Esophagus muscularis mucosa (tissue), 4 donors: ENCODE measurements at places on chromosomes 4 and X.

GRCh38 chr4:14888790-14889572, 113.3 kb upstream of the CPEB2 start:
- no peak for DNase-seq

GRCh38 chr4:8917868-8918783, 46.5 kb upstream of the HMX1 start:
- peak; percentile 89 for DNase-seq

DNA sequence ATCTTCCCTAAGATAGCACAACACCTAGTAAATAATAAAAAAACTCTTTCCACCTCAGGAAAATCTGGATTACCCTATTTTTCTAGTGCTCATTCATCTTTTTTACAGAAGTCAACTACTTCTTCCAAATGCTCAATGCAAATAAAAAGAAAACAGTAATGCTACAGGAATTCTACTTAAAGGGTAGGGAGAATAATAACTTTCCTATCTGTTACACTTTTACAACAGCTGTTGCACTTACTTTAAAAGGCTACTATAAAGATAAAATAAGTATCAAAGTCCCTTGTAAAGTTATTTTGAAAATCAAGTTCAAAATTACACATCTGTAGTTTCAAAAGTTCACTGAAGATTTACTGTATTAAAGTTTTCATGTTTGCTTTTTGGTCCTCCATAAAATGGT, 37.6 kb downstream of the THOC2 start:
- no peak for DNase-seq

- DNase-seq: no peak
These were observed 121.3 kb downstream of the HS6ST2 start for GRCh38 chrX:132837126-132837525.

DNA sequence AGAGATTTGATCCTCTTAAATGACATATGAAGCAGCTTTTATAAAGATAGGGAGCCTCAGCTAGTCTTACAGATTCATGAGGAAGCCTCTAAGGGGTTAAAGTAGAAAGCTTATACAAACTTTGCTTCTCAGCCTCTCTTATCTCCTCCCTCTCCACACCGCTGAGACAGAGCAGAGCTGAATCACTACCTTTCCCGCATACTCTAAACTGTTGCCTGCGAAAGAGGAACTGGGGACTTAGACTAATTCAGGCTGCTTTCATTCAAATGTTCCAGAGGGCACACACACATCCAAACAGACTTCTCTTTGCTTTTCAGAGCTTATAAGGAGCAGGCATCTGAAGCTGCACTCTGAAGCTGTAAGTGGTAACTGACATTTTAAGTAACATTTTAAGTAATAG, at the start of gene SERTM2:
Gene SERTM2 (plus strand): TSS at position 169 of the 400 bp plus-strand sequence. CDS start 7,213 bp downstream, outside the sequence.
- no peak for DNase-seq

DNA sequence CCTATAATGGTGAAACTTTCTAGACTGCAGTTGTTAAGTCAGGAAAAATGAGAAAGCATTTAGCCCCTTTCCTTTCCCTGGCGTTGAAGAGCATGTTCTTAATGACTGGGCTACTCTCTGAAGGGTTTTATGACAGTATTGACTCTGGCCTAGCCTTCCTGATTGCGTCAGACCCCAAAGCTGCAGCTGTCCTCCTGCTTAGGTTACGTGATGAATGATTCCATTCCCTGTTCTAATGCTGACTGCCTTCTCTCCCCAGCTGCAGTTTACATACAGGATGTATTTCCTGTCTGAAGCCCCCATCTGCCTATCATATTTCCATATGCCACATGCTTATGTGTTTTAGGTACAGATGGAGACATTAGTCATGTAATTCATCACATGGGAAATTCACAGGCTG, 105.8 kb upstream of the EGFL6 start:
- no peak for DNase-seq

DNA sequence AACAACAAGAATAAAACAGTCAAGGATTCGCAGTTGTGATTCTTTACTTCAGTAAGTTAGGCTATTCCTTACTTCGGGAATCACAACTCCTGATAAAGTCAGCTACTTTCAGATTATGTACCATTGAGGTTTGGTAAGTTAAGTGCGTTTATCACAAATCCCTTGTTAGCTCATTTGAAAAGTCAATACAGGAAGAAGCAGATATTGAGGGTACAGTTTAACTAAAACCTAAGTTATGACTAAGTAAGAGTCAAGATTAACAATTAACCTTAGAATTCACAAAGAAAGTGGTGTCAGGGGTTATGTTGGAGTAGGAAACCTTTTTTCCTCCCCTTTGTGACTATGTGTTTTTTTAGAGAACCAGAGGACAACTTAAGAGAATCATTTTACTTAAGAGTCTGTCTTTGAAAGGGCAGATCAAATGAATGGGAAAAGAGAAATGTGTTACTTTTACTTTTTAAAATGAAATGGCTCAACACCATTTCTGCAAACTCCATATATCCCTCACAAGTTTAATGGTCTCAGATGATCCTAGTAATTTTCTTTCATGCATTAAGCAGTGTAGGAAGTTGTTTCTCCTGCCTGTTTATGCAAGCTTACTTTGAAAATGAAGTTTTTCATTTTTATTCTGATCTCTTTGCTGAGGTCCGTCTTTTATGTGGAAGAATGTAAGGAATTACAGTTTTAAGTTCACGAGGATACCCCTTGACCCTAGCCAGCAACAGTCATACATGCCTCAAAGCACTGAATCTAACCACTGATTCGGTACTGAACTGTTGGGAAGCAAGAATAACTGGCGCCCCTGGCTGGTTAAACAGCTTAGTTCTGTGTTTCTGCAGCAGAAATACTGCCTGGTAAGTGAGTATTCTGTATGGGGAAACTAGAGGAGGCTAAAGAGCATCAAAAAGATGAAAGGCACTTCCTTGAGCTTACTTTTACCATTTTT, 211.7 kb downstream of the SLC4A4 start:
- DNase-seq: no peak

DNA sequence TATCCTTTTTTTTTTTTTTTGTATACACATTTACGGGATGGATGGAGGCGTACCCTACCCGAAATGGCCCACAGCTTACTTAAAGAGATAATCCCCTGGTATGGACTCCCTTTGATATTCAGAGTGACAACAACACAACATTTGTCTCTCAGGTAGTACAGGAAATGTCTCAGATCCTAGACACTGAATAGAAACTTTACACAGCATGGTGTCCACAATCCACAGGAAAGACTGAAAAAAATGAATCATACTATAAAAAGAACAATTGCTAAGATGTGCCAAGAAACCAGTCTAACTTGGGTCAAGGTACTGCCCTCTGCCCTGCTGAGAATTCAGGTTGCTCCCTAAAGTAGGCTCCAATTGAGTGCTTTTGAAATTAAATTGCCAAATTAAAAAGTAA, 100.8 kb upstream of the LANCL3 start:
- no peak for DNase-seq
